ENCODE measurements at places on chromosomes 12 and 14.

DNA sequence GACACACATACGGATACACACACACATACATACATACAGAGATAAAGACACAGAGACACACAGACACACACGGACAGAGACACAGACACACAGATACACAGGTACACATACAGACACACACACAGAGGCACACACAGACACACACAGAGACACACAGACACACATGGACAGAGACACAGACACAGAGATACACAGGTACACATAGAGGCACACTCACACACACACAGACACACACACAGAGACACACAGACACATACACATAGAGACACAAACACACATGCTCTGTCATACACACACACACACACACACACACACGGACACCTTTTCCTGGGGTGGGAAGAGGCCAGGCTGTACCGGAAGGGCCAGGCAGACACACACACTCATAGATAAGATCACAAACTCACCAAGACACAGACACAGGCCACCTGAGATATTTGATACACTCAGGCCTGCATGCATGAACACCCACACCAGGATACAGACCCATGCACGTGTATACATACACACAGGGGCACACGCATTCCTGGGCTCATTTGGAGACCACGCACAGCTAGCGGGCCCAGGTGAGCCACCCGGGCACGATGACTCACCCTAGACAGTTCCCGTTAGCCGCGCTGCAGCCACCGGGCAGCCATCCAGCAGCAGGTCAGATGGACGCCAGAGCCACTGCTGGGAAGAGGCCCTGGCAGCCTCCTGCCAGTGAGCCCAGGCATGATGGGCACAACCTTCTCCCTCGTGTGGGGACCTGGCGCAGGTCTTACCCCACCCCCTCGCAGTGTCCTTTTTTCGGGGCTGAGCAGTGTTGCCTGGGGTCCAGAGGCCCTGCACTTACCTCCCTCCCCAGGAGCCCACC is 1.8 kb upstream of the AHNAK2 start:
- no peak for DNase-seq

DNA sequence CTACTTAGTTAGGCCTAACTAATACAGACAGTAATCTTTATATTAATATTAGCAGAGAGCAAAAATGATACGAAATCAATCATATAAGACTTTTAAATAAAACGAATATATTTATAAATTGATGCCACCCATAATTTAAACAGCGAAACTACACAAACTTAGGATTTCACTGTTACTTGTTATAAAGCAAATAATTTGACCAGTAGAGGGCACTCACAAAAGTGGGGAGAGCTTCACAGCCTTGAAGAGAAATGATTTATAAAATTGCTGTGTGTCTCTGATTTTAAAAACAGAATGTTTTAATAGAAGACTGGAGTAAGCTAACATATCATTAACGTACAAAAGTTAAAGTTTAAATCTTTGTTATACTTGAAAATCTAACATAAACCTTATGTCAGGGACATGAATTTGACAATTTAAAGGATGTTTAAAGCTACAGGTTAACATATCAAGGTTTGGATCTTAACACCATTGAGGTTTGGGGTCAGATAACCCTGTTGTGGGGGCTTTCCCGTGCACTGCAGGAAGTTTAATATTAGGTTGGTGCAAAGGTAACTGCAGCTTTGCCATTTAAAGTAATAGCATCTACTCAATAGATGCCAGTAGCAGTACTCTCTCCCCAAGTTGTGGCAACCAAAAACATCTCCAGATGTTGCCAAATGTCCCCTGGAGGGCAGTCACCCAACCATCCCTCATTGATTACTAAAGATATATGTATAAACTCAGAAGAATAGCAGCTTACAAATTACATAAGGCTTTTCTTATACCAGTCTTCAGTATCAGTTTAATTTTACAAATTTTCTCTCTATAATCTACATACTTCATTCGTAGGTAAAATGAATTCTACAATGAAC is 9.3 kb downstream of the KRAS start:
- DNase-seq: no peak

DNA sequence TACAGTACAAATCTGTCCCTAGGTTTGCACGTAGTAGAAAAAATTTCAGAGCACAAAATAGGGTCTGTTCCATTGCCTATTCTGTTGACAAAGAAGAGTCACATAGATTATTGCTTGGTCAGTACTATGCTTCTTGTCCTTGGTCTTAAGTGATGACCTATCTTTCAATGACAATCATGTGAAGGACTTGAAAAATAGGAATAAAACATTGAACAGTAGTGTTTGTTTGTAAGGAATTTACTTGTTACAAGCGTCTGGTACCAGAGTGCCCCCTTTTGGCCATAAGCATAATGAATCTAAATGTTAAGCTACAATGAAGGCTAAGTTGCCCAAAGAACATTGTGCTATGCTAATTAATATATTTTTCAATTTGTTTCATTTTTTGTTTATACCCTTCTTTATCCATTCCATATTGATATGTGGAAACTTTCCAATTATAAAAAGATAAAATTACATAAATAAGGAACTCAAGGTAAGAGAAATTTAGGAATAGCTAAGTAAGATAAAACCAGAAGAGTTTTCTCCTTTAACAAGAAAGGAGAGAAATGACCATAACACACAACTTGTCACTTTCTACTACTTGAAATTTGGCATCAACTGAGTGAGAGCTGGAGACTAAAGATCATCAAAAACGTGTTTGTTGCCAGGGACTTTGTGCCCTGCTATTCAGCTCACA is 204.7 kb downstream of the EPS8 start:
- DNase-seq: no peak

DNA sequence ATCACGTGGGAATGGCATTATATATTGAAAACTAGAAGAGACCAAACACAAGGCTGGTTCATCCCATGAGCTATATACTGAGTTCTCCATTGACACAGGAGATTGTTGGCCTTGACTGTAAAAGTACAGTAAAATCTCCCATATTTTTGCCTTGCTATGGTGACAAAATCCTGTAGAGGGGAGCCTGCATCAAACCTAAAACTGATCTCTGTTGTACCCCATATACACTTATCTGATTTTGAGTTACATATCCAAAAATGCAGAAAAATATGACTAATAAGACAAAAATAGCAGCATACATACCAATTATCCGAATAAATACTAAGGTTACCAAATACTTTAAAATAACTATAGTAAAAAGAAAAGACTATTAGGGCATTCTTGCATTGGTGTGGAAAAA is 60.4 kb downstream of the TMTC3 start:
- DNase-seq: no peak

GRCh38 chr12:83039413-83039812 is 352.7 kb downstream of the TMTC2 start:
- no peak for DNase-seq

DNA sequence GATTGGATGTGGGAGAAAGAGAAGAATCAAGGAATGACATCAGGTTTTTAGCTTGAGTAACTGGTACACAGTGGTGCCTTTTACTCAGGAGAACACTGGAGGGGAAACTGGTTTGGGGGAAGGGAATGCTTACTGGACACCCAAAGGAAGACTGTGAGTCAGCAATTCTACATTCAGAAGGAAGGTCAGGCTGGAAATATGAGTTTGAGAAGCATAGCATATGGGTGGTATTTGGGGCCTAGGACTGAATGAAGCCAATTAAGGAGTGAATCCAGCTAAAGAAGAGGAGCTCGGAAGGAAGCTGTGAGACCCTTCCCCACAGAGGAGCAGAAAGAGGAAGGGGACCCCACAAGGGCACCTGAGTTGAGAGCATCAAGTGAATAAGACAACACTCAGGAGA is 35.4 kb downstream of the DMAC2L start:
- DNase-seq: no peak

DNA sequence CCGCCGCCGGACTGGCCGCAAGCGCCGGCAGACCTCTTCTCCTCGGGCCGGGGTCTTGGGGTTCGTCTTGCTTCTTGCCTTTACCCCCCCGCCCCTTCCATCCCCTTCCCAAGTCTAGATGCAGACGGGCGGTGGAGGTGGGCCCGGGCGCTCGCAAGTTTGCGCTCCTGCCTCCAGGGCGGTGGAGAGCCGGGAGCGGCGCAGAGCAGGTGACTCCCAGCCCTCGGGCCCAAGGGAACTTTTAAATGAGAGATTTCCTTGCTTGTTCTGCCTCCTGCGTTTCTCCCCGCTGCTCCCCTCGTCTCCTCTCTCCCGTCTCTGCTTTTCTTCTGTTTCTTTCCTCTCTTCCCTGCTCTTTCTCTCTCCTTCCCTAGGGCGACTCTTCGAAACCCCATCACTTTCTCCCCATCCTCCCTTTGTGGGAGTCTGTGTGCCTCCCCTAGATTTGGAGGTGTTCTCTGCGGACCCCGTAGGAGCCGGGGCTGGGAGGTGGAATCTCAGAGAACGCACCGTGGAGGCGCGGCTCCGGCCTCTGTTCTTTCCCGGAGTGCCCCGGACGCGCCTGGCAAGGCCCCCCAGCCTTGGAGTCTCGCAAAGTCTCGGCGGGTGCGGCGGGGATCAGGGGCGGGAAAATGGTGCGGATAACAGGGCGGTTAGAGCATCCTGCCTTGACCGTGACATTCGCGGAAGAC is 114.7 kb upstream of the MYL2 start:
- no peak for DNase-seq

All from activated CD4-positive, CD25-positive, alpha-beta regulatory T cell treated with anti-CD3 and anti-CD28 coated beads, Interleukin-2, amount 50 U/mL, for 72 hours (primary cell).